ENCODE measurements at places on chromosomes 7 and 10. TPM values are rescaled to one million over a fixed set of nuclear protein-coding genes. Genes with fewer than 3 reads are reported as not detected.

The MOGAT3 gene
- total RNA-seq = not detected

The TFEC gene
- total RNA-seq = 0.17 TPM

The CFAP69 gene
- 0.55 TPM for total RNA-seq

The SOSTDC1 gene
- not detected for total RNA-seq

The LRGUK gene
- total RNA-seq = 0.20 TPM

DNA sequence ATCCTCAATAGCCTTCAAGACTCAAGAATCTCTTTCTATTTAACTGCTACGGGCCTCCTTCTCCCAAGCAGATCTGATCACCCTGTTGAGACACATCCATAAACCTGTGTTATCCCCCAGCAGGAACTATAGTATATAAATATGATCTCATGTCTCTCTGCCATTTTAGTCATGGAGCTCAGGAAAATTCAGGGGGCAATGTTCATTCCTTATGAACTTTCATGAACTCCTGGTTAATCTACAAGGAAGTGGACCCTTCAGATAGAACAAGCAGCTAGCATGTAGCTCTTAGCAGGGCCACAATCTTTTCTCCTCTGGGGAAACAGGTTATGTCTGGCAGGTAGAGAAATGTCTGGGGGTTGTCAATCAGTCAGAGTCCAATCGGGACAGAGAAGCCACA lies 8.9 kb downstream of the PRR15 start:
- DNase-seq = no peak

GRCh38 chr7:150323682-150324372 lies 482 bp upstream of the ACTR3C start:
- no peak for DNase-seq

DNA sequence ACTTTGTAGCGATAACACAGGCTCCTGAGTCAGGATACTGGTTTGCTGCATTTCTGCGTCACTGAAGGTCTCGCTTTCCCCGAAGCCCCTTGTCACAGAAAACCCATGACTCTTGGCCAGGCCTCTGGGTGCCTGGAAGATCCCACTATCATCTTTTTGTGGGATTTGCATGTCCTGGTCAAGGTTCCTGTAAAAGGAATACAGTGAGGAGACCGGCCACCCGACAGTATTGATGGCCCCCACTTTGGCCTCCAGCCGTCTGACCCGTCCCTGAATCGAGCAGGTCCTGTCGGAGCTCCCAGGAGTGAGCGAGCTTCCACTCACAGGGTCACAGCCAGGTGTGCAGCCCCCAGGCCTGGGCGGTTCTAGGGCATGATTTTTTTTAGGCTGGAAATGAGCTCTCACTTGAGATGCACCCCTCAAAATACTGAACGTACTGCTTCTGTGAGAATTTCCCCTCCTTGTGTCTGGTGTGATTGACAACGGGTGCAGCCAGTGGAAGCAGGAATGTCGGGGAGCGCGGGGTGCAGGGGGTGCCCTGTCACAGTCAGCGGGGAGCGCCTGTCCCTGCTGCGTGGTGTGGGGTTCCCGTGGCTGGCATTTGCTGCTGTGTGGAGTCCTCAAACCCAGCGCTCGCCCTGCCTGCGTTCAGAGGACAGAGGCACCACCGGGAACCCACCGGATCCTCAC lies 75.8 kb downstream of the DNAJB6 start:
- peak; percentile 77 for DNase-seq

DNA sequence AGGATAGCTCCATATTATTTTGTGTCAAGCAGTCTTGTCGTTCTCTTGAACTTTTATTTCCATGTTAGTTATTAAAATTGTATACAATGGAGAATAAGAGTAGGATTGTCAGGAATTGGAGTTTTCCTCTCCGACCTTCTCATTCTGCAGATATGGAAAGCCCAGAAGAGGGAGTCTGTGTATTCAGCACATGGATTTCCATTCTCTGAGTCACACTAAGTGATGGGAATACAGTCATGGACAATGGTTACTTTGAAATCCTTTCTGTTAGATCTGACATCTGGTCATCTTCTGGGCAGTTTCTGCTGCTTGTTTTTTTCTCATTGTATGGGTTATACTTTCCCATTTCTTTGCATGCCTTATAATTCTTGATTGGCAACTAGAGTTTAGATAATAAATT lies 5.0 kb upstream of the TASOR2 start:
- DNase-seq = no peak

DNA sequence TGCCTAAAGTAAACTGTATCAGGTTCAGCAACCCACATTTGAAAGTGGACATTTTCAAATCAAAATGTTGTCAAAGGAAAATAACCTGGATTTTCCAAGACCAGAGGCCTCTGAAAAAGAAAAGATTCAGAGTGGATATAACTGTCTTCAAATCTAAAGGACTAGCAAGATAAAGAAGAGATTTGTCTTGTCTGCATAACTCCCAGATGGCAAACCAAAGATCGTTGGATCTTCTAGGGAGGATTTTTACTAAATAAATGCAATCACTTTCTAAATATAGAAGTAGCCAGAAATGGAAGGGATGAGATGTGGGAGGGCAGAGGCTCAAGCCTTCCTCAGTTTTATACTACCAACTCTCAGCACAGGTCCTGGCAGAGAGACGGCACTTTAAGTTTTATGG lies 39.0 kb downstream of the CABCOCO1 start:
- no peak for DNase-seq

DNA sequence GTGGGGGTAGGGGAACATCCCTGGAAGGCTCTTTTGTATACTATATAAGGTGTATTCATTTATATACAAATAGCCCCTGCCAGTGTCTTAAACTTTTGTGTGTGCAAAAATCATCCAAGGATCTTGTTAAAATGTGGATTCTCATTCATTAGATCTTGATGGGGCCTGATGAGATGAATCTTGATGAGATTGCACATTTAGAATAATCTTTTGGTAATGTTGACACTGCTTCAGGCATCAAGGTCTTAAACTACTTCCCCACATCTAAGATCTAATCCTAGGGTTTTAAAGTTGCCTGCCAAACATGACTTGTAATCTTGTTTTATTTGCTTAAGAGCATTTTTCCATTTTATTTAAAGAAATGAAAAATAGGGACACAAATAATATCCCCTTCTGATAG lies 13.0 kb downstream of the TLX1 start:
- no peak for DNase-seq

GRCh38 chr10:67115972-67116371 lies 190.1 kb downstream of the LRRTM3 start:
- no peak for DNase-seq

- DNase-seq = no peak
Observed at GRCh38 chr7:129434675-129435318, 565 bp downstream of the STRIP2 start.

DNA sequence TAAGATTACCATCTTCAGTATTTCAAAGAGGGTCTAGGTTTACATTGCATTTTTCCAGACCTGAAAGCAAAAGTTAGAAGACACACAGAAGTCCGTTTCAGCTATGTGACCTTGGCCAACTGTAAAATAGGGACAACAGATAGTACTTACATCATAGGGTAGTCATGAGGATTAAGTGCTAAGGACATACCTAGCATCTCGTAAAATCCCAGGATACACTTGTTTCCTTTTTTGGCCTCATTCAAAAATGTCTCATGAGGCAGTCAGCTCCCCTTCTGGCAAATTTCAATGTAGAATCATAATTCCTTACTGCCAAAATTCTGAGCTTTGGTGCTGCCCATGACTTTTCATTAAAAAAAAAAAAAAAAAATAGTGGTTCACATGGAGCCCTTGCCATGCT lies 6.4 kb upstream of the DUSP5 start:
- no peak for DNase-seq

DNA sequence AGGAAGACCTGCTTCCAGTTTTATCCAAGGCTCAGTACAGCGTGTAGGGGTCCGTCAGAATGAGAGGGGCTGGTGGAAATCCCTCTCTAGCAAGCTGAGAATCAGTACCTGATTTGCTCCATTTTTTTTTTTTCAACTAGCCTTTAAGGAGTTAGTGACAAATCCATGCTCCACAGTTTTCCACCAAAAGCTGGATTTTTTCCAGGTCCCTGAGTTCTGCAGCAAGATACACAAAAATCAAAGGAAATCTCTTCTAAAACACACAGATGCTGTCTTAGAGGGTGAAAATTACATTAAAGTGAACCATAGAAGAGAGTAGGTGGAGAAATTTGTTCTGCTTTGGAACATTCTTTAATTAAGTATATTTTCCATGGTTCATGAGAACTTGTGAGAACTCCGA lies 30.4 kb downstream of the MDFIC start:
- DNase-seq = no peak

DNA sequence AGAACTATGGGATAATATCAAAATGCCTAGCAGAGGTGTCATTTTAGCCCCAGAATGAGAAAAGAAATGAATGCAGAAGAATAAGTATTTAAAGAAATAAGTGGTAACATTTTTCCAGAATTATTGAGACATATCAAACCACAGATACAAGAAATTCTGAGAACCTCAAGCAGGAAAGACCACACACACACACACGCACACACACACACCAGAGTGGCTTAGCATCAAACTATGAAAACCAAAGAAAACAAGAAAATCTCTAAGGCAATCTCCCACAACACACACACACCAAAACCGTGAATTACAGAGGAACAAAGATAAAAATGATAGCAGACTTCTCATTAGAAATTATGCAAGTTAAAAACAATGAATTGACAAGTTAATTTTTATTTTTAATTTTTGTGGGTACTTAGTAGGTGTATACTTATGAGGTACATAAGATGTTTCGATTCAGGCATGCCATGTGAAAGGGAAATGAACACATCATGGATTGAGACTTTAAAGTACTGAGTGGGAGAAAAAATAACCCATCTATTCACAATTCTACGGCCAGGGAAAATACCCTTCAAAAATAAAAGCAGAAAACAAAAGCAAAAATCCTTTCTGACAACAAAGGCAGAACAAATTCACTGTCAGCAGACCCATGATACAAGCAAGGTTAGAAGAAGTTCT lies 14.6 kb downstream of the PPIF start:
- DNase-seq = no peak

DNA sequence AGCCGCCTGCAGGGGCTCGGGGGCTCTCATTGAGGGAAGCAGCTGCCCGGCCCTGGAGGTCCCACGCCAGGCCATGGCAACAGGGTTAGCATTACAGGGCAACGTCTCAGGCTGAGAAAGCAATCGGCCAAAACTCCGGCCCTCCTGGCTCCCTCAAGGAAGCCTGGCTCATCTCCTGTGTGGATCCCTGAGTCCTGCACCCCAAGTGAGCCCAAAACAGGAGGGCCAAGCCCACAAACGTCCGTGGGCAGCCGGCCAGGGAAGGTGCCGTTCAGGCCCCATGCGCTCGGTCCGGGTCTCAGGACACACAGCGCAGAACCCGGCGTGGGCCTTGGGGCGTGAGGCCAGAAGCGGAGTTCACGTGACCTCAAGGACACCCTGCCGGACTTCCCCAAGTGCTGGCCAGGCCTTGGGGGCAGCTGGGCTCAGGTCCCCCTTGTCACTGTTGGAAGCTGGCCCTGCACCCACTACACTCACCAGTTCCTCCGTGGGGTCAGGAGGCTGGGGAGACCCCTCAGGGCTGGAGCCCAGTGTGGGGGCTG lies 8.0 kb upstream of the PWWP2B start:
- DNase-seq = peak; percentile 72

Data from chondrocyte (in vitro differentiated cells).